ENCODE measurements at places on chromosomes 1 and 21.

DNA sequence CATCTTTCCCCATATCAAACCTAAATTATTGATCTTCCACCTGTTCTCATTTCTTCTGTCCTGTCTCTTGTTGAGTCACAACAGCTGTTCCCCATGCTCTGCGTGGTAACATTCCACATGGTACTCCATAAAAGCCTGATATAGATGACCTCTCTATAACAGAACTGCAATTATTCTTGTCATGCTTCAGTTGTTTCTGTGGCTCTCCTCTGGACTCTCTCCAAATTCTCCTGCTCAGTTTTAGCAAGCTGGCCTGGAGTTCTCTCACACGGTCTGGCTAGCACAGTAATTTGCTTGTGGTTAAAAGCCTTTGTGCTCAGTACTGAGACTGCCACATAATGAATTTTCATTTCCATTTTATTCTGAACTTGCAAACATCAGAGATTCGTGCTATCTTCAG, 10.6 kb upstream of the LRRC39 start:
- no peaks in the 10 kb centered on the region for H3K27me3 ChIP-seq
- peaks cover 3% of the 10 kb centered on the region for H3K36me3 ChIP-seq
- peaks cover 8% of the 10 kb centered on the region for H3K4me1 ChIP-seq
- no peak overlapping the region for H3K4me3 ChIP-seq
- H3K27ac ChIP-seq = peak overlapping the region; percentile 84

DNA sequence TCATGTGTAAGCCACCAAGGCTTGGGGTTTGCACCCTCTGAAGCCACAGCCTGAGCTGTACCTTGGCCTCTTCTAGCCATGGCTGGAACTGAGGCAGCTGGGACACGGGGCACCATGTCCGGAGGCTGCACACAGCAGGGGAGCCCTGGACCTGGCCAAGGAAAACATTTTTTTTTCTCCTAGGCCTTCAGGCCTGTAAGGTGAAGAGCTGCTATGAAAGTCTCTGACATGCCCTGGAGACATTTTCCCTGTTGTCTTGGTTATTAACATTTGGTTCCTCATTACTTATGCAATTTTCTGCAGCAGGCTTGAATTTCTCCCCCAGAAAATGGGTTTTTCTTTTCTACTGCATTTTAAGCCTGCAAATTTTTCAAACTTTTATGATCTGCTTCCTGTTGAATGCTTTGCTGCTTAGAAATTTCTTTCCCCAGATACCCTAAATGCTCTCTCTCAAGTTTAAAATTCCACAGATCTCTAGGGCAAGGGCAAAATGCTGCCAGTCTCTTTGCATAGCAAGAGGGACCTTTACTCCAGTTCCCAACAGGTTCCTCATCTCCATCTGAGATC, 295.8 kb downstream of the LTN1 start:
- H3K27me3 ChIP-seq = no peaks in the 10 kb centered on the region
- H3K36me3 ChIP-seq = no peaks in the 10 kb centered on the region
- H3K4me1 ChIP-seq = no peaks in the 10 kb centered on the region
- DNase-seq = no peak
- no peak overlapping the region for H3K4me3 ChIP-seq

DNA sequence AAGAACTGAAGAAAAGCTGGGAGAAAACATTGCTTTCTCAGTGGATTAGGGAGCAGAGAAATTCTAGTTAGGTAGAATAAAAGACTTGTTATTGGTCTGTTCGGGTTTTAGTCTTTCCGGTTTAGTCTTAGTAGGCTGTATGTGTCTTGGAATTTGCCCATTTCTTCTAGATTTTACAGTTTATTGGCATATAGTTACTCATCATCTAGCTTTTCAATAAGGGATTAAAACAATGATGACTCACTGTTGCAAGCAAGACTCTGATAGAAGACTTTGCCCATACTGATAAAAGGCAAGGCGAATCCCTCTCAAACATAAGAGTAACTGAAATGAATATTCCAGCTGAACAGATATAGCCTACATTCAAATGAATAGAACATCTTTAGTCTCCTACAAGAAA, 62.3 kb downstream of the GPR137B start:
- H3K4me3 ChIP-seq = no peak overlapping the region
- DNase-seq = no peak
- H3K27me3 ChIP-seq = no peaks in the 10 kb centered on the region
- peaks cover 3% of the 10 kb centered on the region for H3K4me1 ChIP-seq
- peaks cover 60% of the 10 kb centered on the region for H3K36me3 ChIP-seq

DNA sequence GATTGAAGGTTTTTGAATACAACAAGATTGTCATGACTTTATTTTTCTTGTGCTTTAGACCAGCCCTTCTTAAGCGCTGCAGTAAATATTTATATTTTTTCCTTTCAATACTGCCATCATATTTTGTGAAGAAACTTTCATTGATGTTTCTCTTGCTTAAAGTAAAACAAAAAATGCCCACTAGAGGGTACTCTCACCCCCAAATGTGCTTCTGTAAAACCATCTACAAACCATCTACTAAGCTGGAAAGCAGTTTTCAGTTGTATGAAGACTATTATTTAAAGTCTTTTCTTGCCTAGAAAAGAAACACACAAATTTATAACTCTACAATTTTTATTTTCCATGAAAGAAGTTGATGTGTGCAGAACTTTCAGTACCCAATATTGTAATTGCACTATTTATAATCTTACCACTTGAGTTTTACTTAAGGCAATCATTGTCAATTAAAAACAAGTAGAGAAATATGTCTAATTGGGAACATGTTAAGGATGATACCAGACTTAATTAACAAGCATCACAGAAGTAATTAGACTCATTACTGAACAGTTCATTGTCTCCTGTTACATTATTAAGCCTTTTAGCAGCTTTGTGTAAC, 10.7 kb downstream of the LEPR start:
- DNase-seq = peak; percentile 63
- peaks cover 13% of the 10 kb centered on the region for H3K36me3 ChIP-seq
- H3K4me3 ChIP-seq = no peak overlapping the region
- no peaks in the 10 kb centered on the region for H3K27me3 ChIP-seq

DNA sequence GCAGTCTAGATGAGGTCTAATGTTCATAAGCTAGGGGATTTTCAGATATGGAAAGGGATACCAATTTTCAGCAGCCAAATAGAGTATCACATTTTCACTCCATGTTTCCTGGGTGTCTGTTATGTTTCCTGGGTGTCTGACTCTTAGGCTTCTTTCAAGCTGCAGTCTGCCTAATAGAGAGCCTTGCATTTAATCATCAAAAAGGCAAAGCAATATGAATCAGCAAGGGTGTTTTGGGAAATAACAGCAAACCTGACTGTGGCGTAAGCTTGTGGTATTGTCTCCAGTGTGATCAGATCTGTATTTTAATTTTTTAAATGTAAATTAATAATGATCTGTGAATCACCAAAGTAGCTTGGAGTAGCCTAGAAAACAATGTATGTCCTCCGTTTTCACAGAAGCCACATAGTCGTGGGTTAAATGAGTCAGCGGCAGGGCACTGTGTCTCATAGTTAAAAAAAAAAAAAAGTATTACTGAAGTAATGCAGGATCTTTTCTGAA, 10.4 kb downstream of the LGALS8 start:
- DNase-seq = peak; percentile 66
- peaks cover 28% of the 10 kb centered on the region for H3K36me3 ChIP-seq
- no peaks in the 10 kb centered on the region for H3K27me3 ChIP-seq

GRCh38 chr1:93989601-93990000, 80.4 kb upstream of the GCLM start:
- no peaks in the 10 kb centered on the region for H3K36me3 ChIP-seq
- no peak for DNase-seq
- H3K27me3 ChIP-seq = no peaks in the 10 kb centered on the region
- no peak overlapping the region for H3K27ac ChIP-seq

DNA sequence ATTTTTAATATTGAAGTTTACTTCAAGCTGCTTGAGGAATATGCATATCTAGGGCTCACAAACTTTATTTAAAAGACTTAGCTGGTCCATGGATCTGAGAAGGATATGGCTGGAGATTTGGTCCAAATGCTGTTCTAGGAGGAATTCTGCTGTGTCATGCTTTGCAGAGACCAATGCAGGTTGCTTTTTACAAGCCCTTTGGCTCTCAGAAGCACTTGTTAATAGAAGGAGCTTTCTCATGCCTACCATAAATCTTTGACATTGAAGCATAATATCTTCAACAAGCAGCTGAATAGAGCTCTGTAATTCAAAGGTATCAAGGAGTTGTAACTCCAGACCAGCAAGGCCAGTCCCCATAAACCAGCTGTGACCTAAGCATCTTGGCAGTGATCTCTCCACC, 299.1 kb downstream of the HHAT start:
- H3K36me3 ChIP-seq = no peaks in the 10 kb centered on the region
- no peak for DNase-seq

DNA sequence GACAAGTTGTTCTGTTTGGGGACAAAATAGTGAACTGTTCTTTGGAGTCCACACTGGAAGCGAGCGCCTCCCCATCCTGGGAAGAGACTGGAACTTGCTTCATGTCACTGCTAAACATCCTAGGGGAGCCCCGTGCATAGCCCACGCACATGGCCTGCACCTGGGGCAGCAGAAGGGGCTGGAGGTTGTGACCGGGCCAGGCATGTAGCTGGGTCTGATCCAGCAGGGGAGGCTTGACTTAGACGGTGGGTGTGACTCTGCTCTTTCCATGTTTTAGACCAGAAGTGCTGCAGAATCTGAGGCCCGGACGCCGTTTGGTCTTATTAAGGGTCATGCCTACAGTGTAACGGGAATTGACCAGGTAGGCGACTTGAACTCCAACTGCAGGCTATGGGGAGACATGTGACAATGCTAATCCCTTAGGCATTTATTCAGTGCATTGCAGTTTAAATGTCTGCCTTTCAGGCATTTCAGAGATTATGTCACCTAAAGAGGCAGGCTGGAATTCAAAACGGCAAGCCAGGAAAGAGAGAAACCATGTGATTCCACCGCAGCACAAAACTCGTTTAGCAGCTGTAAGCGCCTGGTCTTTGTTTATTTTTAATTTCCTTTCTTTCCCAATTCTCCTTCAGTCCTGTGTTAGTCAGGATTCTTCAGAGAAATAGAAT, 21.8 kb downstream of the CAPN9 start:
- H3K4me3 ChIP-seq = no peak overlapping the region
- H3K27me3 ChIP-seq = peaks cover 6% of the 10 kb centered on the region
- peak; percentile 93 for DNase-seq
- no peak overlapping the region for H3K27ac ChIP-seq

GRCh38 chr1:39650431-39650830, 11.0 kb upstream of the HEYL start:
- H3K4me3 ChIP-seq = no peak overlapping the region
- no peak overlapping the region for H3K27ac ChIP-seq
- H3K27me3 ChIP-seq = peaks cover 50% of the 10 kb centered on the region
- H3K4me1 ChIP-seq = peaks cover 6% of the 10 kb centered on the region
- no peaks in the 10 kb centered on the region for H3K36me3 ChIP-seq

GRCh38 chr1:243234978-243235647, 20.0 kb downstream of the CEP170 start:
- H3K27ac ChIP-seq = peak overlapping the region; percentile 56
- no peak overlapping the region for H3K4me3 ChIP-seq
- no peaks in the 10 kb centered on the region for H3K4me1 ChIP-seq
- DNase-seq = no peak

GRCh38 chr1:210124736-210125135, 107.9 kb upstream of the SERTAD4 start:
- no peak overlapping the region for H3K4me3 ChIP-seq
- H3K36me3 ChIP-seq = no peaks in the 10 kb centered on the region
- H3K4me1 ChIP-seq = no peaks in the 10 kb centered on the region
- DNase-seq = no peak
- H3K27me3 ChIP-seq = peaks cover 4% of the 10 kb centered on the region

DNA sequence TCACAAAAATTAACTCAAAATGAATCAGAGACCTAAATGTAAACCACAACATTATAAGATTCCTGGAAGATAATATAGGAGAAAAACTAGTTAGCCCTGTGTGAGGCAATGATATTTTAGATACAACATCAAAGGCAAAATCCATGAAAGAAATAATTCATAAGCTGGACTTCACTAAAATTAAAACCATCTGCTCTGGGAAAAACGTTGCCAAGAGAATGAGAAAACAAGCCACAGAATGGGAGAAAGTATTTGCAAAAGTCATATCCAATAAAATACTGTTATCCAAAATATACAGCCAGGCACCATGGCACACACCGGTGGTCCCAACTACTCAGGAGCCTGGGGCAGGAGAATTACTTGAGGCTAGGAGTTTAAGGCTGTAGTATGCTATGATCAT, 70.3 kb downstream of the SYF2 start:
- H3K27ac ChIP-seq = no peak overlapping the region
- peaks cover 15% of the 10 kb centered on the region for H3K27me3 ChIP-seq
- H3K4me1 ChIP-seq = no peaks in the 10 kb centered on the region
- no peak overlapping the region for H3K4me3 ChIP-seq

DNA sequence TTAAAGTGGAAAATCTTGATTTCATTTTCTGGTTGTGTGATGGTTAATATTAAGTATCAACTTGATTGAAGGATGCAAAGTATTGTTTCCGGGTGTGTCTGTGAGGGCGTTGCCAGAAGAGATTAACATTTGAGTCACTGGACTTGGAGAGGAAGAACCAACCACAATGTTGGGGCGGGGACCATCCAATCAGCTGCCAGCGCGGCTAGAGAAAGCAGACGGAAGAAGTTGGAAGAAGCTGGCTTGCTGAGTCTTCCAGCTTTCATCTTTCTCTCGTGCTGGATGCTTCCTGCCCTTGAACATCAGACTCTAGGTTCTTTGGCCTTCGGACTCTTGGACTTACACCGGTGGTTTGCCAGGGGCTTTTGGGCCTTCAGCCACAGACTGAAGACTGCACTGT, 832.6 kb upstream of the TMPRSS15 start:
- no peak overlapping the region for H3K27ac ChIP-seq
- H3K36me3 ChIP-seq = no peaks in the 10 kb centered on the region
- DNase-seq = no peak
- no peaks in the 10 kb centered on the region for H3K4me1 ChIP-seq
- no peaks in the 10 kb centered on the region for H3K27me3 ChIP-seq

- peaks cover 20% of the 10 kb centered on the region for H3K36me3 ChIP-seq
- no peaks in the 10 kb centered on the region for H3K27me3 ChIP-seq
- peak overlapping the region; percentile 67 for H3K27ac ChIP-seq
- H3K4me3 ChIP-seq = peak overlapping the region; percentile 92
These were observed 557 bp downstream of the EMC1 start for GRCh38 chr1:19250629-19251304.

GRCh38 chr1:175217721-175218531, 25.4 kb upstream of the KIAA0040 start:
- no peak for DNase-seq
- H3K36me3 ChIP-seq = no peaks in the 10 kb centered on the region
- no peaks in the 10 kb centered on the region for H3K27me3 ChIP-seq
- no peaks in the 10 kb centered on the region for H3K4me1 ChIP-seq

GRCh38 chr1:40664791-40665190, 691 bp downstream of the RIMS3 start:
- H3K4me1 ChIP-seq = peaks cover 15% of the 10 kb centered on the region
- no peak for DNase-seq
- H3K4me3 ChIP-seq = no peak overlapping the region
- H3K27me3 ChIP-seq = peaks cover 62% of the 10 kb centered on the region
- H3K27ac ChIP-seq = no peak overlapping the region

GRCh38 chr1:212189352-212189738, 95.9 kb upstream of the PPP2R5A start:
- no peak for DNase-seq
- no peaks in the 10 kb centered on the region for H3K4me1 ChIP-seq
- no peak overlapping the region for H3K27ac ChIP-seq
- H3K4me3 ChIP-seq = no peak overlapping the region
- peaks cover 5% of the 10 kb centered on the region for H3K27me3 ChIP-seq
- H3K36me3 ChIP-seq = no peaks in the 10 kb centered on the region
